NB4 (cell line): ENCODE measurements at places on chromosomes 16 and 17.

GRCh38 chr16:86117756-86118155 is 218.8 kb downstream of the IRF8 start:
- no peak for DNase-seq

DNA sequence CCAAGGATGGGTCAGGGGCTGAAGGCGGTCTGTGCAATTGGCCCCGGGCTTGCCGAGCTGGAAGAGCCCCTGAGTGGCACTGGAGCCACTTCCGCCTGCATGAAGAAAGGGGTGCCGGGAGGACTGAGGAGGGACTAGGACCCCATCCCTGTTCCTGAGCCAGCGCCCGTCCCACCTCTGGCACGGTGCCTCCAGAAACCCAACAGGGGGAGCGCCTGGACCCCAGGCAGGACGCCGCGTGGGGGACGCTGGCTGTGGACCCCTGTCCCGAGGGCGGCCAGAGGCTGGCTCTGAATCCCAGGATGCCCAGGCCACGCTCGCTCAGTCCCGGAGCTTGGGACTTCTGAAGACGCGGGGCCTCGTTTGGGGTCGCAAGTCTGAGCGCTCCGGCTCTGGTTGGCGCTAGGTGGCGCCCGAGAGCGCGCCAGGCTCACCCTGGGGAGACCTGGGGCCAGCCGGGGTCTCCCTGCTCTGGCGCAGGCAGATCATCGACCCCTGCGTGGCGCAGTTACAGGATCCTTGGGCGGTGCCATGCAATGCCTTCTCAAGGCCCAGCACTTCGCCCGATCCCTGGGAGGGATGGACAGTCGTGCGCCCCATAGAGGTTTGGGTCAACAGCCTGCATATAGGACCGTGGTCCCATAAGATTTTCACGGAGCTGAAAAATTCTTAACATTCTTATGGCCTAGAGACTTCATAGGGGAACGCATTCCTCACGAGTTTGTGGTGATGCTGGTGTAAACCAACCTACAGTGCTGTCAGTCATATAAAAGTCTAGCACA is 58.5 kb upstream of the CREBBP start:
- peak; percentile 73 for DNase-seq

DNA sequence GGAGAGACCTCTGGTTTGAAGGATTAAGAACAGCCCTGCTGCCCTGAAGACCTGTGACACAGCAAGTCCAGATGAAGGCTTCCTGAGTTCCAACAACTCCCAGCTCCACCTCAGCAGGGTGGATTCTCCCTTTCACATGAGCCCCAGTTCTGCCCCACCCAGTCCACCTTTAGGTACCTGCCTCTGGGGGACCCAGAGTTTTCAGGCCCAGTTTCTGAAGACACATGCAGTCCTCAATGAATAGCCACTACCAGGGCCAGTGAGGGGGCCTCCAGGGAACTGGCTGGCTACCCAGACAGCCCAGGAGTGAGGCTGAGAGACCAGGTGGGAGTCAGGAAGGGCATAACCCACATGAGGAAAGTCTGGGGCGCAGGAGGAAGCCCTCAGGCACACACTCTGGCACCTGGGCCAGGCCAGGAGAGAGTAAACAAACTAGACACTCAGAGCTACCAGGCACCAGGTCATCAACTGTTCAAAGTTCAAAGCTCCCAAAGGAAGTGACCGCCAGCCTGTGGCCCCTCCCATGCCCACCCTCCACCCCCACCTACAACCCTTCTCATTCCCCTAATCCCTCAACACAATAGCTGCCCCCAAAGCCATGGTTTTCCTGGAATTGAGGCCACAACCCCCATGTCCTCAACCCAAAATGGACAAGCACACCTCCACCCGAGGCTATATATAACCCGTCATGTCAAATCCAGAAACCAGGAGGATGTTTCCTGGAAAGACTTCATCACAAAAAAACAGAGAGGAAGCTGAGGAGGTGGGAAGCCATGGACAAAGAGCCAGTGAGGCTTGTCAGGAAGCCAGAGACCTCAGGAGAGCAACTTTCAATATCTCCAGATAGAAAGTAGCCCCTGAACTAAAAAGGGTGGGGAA is 2.1 kb downstream of the MYO18A start:
- DNase-seq, result no peak

- DNase-seq, result no peak
These were observed 819.8 kb upstream of the SOX9 start for GRCh38 chr17:71301063-71301462.

- no peak for DNase-seq
These were observed 11.3 kb upstream of the USP7 start for GRCh38 chr16:8975039-8975438.

DNA sequence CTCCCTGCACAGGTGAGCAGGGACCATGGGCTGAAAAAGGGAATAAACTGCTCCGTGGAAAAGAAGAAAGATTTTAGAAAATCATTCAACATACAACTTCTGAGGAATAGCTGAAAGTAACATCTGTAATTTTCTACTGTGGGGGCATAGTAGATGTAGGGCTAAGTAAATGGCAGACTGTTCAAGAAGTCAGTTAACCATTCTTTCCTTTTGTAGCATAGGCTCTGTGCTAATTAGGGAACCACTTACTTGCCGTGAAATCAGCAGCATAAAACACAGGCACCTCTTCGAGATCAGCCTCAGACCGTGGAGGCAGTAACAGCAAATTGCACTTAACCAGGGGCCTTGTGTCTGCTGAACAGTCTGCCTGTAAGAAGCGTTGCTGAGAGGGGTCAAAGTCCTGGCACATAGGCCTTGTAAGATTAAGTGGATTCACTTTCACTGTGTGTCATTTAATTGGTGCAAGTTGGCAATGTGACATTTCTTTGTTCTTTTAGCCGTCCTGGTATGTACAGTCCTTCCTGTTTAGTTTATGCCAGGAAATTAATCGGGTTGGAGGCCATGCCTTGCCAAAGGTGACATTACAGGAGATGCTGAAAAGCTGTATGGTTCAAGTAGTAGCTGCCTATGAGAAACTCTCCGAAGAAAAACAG is 10.4 kb downstream of the COG1 start:
- no peak for DNase-seq

DNA sequence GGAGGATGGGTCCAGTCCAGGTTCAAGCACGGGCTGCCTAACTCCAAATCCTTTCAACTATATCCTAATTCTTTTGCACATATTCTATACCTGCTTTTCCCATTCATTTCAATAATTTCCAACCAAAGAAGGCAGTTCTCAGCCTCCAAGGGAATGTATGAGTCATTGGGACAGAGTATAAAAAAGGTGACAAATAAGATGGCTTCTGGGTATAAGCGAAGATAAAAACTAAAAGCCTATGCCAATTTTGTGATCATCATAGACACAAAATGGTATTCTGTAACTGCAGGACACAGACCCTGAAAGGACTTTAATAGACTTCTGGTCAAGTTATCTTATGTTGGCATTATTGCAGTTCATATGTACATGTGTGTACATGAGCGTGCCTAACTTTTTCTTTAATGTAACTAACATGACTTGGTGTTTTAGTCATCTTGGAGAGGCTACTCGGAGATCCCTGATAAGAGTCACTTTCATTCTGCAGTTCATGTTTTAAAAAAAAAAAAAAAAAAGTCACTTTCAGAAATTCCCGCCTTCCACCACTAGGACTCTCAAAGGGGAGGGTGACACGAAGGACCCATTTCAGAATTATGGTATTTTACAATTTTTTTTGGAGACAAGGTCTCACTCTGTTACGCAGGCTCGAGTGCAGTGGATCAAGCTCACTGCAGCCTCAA is 17.3 kb downstream of the COG1 start:
- no peak for DNase-seq

- DNase-seq, result no peak
These were observed 55.1 kb upstream of the PHOSPHO1 start for GRCh38 chr17:49285716-49286115.

GRCh38 chr16:48959204-48959603 is 322.4 kb downstream of the CBLN1 start:
- DNase-seq, result no peak

- DNase-seq, result no peak
These were observed 39.7 kb downstream of the SRCIN1 start for GRCh38 chr17:38565853-38566665.

DNA sequence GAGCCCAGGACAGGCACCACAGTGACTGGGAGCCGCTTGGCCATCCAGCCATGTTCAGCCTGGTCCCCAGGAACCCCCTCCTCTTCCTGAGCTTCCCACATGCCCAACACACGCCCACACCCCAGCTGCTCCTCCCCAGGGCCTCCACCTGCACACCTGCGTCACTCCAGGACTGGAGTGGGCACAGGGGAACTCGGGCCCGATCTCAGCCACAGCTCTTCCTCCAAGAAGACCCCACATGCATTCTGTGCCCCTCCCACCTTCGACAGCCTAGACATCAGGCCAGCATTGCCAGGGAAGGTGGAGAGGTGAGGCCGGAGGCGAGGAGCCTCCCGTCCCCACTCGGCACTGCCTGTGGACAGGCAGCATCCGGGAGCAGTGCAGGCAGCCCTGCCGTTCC is 6.0 kb upstream of the VASN start:
- DNase-seq, result no peak

- no peak for DNase-seq
These were observed 61.8 kb upstream of the ENDOV start for GRCh38 chr17:80352991-80353665.

DNA sequence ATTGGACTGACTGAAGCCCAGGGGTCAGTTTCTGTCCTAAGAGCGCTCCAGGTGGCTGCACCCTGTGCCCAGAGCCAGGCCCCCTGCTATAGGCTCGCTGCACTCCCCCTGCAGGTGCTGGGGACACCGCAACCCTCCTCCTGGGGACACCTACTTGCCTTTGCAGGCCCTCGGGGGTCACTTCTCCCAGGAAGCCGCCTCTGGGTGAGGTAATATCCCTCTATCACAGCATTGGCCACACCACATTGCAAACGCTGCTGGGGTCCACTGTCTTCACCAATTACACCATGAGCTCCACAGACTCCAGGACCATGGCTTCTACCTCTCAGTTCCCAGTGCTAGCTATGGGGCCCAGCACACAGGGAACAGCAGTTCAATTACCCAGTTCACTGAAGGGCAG is 14.9 kb downstream of the USP36 start:
- no peak for DNase-seq

GRCh38 chr16:17936766-17937402 is 399.7 kb downstream of the NPIPA8 start:
- DNase-seq, result no peak

DNA sequence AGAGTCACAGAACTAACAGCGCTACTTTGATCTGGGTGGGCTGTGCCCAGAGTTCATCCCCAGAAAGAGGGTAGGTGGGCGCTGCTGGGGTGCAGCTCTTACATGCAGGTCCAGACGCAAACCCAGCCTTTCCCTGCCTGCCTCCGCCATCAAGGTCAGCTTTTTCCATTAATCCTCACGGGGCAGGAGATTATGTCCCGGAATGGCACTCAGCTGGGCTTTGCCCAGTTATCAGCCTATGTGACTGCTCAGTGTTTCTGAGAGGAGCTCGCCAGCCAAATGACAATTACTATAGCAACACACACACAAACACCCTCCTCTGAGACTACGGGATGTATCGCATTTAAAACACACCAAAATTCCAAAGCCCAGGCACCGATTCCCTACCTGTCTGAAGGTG is 20.1 kb downstream of the GLYR1 start:
- DNase-seq, result no peak

DNA sequence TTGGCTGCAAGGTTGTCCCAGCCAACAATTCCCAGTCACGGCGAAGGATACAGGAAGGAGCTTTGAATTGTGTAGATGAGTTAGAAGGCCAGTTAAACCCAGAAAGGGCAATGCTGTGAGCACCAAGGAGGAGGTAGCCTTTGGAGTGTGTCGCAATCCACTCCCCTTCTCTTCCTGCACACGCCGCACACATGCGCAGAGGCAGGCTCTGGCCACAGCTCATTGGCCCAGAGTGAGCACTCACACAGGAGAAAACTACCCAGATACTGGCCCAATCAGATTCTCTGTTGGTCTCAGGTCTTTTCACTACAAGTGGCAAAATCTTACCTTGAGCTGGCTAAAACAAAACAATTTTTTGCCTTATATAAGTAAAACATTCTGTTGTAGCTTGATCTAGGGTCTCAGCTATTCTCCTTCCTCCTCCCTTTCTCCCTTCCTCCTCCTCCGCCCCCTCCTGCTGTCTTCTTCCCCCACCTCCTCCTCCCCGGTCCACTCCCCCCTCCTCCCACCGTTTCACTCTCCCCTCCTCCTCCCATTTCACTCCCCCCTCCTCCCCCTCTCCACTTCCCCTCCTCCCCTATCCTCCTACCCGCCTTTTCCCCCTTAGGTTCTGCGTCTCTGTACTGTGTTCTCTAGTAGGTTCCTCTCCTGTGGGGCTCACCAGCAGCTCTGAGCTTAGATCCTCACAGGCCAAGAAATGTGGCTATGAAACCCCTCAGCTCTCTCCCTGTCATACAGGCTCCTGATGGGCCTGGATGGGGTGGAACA is 344.9 kb downstream of the CPPED1 start:
- DNase-seq, result peak; percentile 95

- no peak for DNase-seq
These were observed 26.0 kb downstream of the PLD6 start for GRCh38 chr17:17180141-17180603.

DNA sequence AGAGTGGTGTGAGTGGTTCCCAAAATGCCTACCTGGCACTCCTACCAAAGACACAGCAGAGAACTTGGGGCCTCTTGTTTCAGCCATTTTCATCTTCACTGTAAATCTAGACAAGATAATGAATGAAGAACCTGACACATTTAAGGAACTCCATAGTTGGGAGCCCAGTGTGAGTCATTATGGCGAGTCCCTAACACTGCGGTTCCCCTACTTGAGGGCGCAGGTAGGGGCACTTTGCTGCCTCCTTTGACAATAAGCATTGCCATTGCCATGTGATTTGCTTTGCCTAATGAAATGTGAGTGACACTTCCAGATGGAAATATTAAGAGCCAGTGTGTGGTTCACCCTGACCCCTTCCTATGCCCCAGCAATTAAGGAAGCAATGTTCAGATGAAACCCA is 517.6 kb downstream of the MAF start:
- DNase-seq, result peak; percentile 34

- no peak for DNase-seq
These were observed 351.2 kb downstream of the SEC14L1 start for GRCh38 chr17:77491921-77492445.

DNA sequence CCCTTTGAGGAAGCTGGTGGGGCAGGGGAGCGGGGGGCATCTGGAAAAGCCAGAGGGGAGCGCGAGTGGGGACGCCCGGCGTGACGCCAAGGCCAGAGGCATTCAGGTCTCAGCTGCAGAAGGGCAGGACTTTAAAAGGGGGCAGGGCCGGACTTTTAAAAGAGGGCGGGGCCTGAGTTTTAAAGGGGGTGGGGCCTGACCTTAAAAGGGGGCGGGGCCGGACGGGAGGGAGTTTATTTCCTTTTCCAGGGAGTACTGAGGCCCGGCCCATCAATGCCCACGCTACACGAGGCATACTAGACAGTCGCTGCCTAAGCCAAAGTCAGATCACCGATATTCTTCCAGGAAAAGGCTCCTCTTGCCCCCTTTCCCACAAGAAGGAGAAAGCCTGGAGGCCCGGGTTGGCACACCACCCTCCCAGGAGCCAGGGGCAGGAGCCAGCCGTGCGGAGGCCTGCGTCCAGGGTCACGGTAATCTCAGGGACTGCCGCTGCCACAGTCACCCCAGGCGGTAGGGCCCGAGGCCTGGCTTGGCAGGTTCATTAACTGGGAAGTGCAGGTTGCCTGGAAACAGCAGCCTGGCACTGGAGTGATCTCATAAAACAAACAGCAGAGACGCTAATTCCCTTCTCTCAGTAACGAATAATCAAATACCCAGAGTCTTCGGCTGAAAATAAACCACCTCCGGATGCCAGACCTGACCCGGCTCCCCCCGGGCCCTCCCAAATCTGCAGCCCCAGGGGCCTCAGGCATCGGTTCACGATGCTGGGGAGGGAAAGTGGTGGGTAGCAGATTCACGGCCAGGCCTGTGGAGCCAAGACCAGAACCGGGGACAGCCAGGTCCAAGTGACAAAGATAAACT is 90.7 kb downstream of the TIMM22 start:
- DNase-seq, result no peak

GRCh38 chr16:80931801-80932707 is 74.6 kb downstream of the CMC2 start:
- DNase-seq, result peak; percentile 53
